COR-L47 (cell line): ENCODE measurements at places on chromosomes 7 and 10.
A peak's percentile ranks its signal among the peaks of the same experiment; 100 is the strongest.

- no peak for DNase-seq
These were observed 34.0 kb downstream of the IMMP2L start for GRCh38 chr7:111528331-111528730.

- no peak for DNase-seq
These were observed 562.9 kb upstream of the TPK1 start for GRCh38 chr7:145398758-145399157.

DNA sequence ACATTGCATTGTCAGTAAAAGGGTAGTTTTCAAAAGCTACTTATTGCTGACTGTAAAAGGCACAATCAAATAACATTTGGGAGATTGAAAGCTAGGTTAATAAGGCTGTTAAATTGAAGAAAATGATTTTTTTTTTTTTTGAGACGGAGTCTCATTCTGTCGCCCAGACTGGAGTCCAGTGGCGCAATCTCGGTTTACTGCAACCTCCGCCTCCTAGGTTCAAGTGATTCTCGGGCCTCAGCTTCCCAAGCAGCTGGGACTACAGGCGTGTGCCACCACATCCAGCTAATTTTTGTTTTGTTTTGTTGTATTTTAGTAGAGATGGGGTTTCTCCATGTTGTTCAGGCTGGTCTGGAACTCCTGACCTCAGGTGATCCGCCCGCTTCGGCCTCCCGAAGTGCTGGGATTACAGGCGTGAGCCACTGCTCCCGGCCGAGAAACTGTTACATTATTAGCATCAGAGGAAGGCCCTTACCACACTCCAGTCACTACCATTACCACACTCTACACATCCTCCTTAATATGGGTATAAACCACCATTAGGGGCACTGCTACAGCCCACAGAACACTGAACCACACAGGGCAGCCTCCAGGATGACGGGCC is 1.0 kb downstream of the CYP51A1 start:
- no peak for DNase-seq

DNA sequence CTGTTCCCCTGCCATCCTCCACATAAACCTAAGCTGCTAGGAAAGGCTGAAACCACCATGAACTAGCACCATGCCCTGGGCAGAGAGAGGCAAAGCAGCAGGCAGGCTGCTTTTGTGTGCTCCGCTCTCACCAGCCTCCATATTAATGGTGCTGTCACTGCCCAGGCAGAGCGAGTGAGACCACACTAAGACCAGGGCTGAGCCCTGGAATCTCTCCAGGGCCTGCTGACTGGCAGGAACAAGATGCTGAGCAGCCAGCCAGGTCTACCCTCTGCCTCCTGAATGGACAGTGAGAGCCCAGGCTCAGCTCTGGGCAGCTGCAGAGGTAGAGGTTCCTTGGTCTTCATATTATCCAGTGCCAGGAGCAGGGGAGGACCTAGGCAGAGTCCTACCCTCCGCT is 1.6 kb upstream of the CRHR2 start:
- DNase-seq = no peak

- no peak for DNase-seq
These were observed 340.1 kb downstream of the WDR37 start for GRCh38 chr10:1396297-1396635.

DNA sequence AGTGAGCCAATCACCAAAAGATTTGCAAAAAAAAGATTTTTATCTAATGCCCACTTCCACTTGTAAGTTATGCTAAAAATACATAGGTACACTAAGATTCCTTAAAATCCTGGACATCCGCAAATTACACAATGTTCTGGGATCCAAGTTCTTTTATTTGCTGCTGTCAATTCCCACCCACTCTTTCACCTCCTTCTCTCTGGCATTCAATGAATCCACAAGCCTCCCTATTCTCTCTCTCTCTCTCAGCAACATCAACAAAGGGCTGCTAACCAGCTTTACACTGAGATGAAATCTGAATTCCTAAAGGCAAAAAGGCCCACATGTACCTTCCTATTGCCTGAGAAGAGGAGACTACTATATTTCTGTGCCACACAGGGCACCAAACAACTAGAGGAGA is 99.9 kb downstream of the ARMH3 start:
- DNase-seq = no peak

GRCh38 chr10:6642876-6643275 is 62.8 kb upstream of the PRKCQ start:
- no peak for DNase-seq

DNA sequence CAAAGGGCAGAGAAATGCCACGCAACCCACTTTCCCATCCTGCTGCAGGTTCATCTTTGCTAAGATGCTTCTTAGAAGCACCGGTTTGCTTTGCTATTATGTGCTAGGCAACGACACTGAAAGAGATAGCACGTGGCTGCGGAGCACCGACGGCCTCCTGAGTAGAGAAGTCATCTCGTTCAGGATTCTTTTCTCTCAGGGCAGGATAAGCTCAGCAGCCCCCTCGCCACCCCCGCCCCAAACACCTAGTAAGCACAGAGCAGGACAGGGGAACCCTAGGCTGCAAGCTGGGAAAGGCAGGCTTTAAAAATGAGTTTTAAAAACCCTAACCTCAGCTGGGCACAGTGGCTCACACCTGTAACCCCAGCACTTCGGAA is 15.0 kb downstream of the ASB13 start:
- no peak for DNase-seq

GRCh38 chr10:100520811-100521210 is 1.1 kb upstream of the SEC31B start:
- DNase-seq = no peak

DNA sequence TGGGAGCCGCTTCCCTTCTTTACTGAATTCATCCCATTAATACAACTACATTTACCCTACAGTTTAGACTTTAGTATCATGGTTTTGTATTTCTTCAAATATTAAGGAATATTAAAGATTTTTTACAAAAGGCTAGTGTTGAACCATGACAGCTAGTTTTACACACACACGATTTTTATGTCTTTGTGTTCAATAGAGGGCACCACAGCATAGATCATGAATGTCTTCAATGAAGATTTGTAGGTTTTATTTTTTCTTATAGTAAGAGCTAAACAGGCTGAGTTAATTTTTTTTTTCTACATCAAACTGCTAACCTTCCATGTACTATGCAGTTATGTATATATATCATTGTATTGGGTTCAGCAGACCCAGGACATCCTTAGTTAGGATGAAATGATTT is 76.9 kb downstream of the SNX10 start:
- no peak for DNase-seq

DNA sequence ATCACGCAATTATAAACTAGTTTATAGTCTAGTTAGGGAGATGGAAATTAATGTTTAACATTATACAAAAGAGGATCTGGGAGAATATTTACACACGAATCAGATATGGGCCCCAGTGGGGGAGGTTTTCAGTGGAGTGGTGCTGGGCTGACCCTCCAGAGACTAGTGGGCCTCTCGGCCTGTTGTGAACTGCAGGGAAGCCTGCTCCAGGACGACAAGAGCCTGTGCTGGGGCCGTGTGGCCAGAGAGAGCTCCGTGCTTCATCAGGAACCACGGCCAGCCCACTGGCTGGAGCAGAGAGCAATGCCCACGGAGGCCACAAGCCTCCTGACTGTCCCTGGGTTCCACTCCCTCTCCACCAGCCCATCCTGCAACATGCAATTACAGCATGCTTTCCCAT is 11.3 kb upstream of the ESYT2 start:
- no peak for DNase-seq

GRCh38 chr7:41889040-41889439 is 186.2 kb upstream of the INHBA start:
- no peak for DNase-seq

GRCh38 chr10:61404751-61405150 is 48.4 kb downstream of the TMEM26 start:
- no peak for DNase-seq

DNA sequence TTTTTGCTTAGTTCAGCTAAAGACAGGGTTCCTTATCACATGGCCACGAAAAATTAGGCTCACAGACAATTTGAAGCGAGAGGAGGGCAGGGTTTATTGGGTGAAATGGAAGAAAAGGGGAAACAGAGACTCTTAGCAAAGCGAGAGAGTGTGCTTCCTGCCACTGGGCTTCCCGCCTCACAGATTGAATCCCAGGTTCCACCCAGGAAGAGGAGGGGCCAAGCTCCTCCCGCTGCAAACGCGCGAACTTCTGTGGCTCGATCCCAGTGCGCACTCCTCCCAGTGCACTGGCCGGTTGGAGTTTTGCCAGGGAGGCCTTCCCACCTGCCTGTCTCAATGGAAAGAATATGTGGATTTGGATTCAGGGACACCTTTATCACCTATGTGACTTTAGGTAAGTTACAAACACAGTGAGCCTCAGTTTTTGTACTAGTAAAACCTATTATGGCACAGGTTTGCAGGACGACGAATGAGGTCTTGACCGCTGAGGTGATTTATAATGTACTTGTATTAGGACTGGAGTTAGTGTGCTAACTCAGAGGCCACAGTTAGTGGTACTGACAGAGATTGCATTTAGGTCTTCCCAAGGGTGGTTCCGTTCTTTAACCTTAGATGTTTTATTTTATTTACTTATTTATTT is 48.5 kb upstream of the SP8 start:
- no peak for DNase-seq

DNA sequence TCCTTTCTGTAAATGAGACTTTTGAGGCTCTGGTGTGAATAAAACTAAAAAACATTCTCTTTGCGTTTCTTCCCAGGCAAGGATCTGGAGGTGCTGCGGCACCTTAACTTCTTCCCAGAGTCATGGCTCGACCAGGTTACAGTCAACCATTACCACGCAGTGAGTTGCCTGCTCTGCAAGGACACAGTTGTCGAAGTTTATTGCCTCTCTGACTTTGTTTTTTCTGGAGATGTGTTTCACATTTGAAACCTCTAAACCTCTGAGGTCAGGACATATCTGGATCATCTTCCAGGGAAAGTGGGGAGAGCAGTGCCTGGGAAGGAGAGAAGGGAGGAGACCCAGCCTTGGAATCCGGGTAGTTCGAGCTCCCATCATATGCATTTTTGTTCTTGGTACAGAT is 43.4 kb upstream of the PLEKHA1 start:
- no peak for DNase-seq

- DNase-seq = peak; percentile 45
These were observed 116.1 kb downstream of the RNF216 start for GRCh38 chr7:5665094-5666025.

DNA sequence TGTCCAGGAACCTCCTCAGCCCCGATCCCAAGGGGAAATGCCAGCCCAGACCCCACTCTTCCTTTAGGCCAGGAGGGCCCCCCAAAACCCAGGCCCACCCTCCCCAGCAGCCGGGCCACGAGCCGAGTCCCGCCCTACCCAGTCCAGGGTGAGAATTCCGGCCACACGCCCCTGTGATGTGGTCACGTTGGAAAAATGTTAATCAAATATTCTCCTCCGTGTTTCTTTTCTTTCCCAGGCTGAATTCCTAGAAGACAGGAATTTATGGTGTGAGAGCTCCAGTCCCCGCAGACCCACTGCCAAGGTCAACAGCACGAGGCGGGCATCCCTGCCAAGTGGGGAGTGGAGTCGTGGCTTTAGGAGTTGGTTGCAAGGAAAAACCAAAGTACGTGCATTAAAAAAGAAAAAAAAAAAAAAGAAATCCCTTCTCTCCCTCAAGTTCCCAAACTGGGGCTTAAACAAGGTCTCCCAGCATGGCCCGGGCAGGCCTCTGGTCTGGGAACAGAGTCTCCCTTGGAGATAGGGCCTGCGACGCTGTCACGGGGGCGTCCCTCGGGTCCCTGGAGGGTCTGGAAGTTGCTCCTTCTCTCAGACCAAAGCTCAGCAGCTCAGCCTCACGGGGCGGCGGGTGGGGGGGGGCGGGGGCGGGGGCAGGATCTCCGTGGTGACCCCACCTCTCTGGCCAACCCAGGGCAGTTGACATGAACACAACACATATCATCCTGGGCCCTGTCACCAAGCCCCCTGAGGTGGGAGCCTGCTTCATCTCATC is 28.1 kb upstream of the ELN start:
- DNase-seq = no peak

GRCh38 chr10:62456611-62457101 is 82.5 kb downstream of the ZNF365 start:
- DNase-seq = no peak

DNA sequence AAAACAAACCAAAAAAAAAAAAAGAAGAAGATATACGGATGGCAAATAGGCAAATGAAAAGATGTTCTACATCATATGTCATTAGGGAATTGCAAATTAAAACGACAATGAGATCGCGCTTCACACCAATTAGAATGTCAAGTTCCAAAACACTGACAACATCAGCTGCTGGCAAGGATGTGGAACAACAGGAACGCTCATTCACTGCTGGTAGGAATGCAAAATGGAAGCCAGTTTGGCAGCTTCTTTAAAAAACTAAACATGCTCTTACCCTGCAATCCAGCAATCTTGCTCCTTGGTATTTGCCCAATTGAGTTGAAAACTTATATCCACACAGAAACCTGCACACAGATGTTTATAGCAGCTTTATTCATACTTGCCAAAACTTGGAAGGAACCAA is 34.8 kb downstream of the CALML5 start:
- DNase-seq = no peak

DNA sequence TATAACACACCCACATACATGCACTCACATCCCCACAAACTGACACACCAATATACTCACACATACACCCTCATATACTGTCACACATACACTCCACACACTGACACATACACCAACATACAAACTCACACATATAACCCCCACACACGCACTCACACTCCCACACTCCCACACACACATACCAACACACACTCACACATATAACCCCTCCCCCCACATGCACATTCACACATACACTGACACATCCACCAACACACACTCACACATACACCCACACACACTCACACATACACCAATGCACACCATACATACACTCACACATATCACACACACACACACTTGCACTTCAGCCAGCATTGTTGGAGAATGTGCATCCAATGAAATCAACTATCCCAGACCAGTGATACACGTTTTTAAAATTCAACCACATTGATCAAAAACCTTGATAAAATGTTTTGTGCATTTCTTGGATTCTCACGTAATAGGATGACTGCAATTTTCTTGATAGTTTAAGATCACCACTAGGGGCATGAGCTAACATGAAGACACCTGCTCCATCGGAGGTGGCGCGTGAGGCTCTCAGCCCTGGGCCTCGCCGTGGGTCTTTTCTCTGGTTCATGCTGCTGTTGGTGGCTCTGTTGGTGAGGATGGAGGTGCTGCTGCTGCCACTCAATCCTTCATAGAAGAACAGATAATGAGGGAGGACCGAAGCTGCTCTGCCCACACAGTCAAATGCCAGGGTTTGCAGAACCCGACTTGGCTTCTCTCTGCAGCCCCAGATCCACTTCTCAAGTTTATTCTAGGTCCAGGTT is 32.1 kb upstream of the CHST15 start:
- no peak for DNase-seq

GRCh38 chr10:61836888-61837754 is 64.4 kb upstream of the ARID5B start:
- no peak for DNase-seq

- no peak for DNase-seq
These were observed 96.3 kb downstream of the PRPF18 start for GRCh38 chr10:13683017-13683416.

DNA sequence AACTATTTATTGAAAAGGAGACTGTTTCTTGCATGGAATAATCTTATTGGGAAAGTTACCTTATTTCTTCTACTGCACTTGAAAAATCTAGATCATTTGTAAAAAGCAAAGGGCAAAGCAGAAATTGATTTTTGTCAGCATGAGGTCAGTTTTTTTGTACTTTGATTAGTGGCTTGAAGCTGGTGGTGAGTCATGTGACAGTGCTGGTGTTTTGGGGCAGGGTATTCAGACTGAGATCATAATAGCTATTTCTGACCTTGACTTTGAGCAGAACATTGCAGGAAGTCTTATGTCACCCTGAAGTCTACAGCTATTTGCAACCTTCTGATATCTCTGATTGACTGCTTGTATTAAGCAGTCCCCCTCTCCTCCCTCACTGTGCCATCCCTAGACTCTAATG is 66.3 kb upstream of the SORCS3 start:
- DNase-seq = no peak
